ENCODE measurements at places on chromosomes 4 and X.

DNA sequence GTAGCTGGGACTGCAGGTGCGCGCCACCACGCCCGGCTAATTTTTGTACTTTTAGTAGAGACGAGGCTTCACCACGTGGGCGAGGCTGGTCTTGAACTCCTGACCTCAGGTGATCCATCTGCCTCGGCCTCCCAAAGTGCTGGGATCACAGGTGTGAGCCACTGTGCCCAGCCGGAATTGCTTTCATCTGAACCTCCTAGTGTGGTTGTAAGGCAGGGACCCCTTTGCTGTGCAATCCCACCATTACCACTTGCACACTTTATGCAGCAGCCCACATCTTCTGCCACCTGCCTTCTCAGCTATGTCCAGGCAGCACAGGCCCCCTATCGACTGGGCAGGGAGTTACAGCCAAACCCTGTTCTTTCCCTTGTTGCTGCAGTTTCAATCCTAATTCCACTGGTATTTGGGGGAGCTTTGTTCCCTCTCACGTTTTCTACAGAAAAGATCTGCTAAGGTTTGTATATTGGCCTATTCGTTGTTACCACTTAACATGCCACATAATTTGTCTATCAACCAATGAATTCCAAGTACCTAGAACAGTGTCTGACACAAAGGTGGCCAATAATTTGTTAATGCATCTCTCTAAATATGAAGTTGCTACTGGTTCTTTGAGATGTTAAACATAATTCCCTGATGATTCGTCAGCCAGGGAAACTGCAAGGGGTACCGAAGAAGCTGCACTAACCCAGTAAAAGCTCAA lies 6.5 kb downstream of the RPL39 start:
- DNase-seq = no peak

DNA sequence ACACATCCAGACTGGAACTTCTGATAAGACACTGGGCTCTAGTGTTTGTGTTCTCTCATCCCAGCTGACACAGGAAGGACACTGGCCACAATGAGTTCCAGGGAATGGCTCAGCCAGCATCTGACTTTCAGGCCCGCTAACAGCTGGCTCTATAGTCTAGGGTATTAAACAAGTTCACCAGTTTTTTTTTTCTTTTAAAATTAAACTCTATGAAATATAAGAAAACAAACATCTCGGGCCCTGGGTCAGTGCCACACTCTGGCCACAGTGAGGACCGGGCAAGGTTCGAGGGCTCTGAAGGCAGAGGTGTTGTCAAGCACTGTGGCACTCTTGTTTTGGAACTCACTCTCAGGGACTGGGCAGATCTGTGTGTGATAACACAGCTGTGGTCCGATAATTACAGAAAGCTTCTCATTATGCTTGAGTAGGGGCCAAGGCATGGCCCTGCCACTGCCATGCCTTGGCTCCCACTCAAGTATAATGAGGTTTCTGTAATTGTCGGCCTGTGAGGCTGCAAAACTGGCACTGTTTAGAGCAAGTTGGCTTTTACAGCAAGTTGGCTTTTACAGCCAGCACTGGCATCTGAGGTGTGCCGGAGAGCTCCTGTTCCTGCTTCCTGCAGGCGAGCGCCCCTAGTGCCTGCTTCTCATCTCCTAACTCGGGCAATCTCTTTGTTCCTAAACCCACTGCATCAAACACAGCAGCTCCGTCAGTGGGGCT lies 62.8 kb downstream of the PPP1R2C start:
- DNase-seq = peak; percentile 84

DNA sequence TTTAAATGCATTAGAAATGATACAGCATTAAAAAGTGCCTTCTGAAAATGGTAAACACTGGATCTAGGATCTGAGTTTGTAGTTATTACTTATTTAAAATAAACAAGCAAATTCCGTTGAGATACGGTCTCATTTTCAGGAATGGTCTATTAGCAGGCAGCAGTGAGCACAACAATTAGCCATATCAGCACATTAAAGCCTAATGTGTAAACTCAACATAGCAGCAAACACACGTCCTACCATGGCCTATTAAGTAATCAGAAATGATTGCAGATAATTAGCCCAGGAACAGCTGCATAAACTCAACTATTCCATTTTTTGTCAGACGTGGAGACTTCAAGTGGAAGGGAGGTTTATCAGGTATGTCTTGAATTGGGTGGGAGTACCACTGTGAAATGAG lies 61.8 kb downstream of the NEIL3 start:
- DNase-seq = no peak

GRCh38 chrX:119411959-119412358 lies 12.8 kb downstream of the SLC25A43 start:
- DNase-seq = no peak

DNA sequence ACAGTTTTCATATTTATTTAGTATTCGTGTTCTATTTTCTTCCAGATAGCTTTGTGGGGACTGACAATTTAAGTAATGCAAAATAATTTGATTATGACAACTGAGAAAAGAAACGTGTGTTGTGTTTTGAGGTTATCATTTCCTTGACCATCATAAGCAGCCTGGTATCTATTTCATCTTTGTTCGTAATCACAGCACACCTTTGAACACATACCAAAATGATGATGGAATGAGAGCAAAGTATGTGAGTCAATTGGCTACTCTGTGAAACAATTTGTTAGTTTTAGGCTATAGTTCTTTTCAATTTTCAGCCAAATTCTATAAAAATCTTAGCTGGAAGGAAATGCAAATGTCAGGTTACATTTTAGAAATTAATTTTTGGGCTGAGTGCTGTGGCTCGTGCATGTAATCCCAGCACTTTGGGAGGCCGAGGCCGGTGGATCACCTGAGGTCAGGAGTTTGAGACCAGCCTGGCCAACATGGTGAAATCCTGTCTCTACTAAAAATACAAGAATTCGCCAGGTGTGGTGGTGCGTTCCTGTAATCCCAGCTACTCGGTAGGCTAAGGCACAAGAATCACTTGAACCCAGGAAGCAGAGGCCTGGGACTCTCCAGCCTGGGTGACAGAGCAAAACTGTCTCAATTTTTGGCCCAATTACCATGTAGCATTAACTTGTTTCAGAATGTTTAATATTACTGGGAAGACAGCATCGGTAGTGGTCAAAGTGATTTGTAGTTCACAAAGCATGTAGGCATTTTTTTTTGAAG lies 1.1 kb upstream of the DUSP21 start:
- DNase-seq = no peak

DNA sequence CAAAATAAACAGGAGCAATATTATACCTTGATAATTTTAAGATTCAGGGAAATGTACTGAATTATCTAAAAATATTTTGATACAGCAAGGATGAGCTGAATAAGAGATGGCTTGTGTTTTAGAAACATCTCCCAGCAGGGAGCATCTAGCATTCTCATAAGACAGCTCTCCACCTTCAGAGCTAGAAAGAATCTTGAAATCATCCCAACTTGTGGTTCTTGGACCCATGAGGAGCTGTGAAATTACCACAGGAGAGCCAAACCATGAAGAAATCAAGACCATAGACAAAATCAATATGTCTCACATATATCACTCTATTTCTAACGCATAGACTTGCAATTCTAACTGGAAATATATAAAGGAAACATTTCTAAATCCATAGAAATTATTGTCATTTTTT lies 210.6 kb upstream of the DKK2 start:
- no peak for DNase-seq

DNA sequence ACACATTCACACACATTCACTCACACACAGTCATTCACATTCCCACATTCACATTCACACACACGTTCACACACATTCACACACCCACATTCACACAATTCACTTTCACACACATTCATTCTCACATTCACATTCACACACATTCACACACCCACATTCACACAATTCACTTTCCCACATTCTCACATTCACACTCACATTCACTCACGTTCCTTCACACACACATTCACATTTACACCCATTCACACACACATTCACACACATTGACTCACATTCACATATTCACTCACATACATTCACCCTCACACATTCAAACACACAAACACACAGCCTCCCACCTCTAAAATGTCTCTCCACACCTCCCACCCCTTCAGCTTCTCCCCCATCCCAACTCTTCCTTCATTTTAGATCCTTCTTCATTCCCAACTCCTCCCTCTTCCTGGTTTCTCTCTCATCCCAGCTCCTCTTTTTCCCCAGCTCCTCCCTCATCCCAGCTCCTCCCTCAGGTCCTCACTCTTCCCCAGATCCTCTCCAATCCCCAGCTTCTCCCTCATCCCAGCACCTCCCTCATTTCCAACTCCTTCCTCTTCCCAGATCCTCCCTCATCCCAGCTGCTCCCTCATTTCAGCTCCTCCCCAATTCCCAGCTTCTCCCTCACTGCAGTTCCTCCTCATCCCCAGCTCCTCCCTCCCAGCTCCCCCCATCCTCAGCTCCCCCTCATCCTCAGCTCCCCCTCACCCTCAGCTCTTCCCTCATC lies 111.0 kb downstream of the FAM53A start:
- DNase-seq = no peak

- DNase-seq = no peak
Measured at GRCh38 chrX:40145923-40146261, 48.1 kb upstream of the BCOR start.

GRCh38 chr4:184253072-184253420 lies 35.4 kb upstream of the ENPP6 start:
- no peak for DNase-seq

DNA sequence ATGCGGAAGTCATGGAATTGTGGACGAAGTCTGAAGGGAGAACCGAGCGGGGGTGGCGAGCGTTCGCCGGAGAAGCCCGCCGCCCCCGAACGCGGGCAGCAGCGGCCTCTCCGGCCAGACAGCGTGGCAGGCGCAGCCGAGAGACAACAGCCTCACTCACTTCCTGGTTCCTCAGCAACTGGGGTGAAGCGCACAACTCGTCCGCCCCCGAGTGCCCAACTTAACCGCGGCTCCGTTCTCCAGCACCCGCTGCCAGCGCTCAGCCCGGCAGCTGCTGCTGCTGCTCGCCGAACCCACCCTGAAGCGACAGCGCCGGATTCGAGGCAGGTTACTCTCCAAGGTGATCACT lies 68.0 kb downstream of the NOCT start:
- peak; percentile 8 for DNase-seq

DNA sequence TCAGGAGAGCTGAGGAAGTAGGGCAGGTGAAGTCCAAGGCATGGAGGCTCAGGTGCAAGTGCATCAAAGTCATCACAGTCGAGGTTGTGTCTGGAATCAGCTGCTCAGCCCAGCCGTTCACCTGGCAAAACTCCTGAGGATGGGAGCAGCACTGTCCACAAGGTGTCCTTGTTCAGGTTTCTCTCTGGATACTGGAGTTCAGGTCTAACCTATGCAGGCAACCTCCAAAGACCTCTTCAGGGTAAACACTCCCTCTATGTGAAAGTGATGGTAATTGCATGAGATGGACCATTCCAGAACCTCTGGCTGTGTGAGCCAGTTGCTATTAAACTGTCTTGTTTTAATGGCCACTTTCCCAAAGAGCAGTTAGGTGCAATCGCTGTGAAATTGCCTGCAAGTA lies 120.2 kb upstream of the PSAPL1 start:
- DNase-seq = no peak

DNA sequence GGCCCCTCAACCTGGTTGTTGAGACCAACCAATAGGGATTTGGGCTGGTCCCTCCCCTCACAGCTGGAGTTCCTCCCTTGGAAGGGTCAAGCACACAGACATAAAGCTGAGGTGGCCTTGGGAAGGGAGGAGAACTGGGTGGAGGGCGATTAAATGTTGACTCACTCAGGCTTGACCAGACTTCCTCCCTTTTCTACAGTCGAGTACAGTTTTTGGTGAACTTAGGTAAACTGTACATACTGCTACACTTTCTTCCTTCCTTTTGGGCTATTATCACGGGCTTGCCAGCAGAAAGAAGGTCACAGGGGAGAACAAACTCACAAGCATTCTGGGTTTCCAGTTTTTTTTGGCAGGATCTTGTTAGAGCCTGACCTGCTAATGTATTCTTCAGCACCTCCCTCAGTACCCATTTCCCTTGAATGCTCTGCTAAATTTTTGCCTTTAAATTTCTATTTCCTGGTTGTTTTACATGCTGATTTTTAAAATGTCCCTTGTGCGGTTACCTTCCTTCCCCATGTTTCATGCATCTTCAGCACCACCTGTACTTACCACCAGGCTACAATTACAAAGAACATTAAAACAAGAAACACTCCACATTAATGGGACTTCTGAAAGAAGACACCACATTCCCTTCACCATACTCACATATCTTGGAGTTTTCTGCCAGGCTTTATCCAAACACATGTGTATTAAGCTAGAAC lies 135.2 kb upstream of the RASGEF1B start:
- DNase-seq = no peak

DNA sequence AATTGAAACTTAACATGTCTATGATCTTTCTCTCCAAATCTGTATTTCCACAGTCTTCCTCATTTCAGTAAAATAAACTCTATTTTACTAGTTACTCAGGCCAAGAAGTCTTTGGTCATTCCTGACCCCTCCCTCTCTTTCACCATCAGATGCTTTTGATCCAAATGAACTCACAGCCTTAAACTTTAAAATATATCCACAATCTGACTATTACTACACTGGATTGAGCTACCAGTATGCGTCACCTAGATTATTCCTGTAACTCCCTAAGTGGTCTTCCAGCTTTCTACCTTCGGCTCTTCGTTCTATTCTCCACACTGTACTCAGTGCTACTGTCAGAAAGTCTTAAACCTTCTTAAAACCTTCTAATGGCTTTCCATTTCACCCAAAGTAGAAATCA lies 195.1 kb downstream of the FBXW7 start:
- no peak for DNase-seq

DNA sequence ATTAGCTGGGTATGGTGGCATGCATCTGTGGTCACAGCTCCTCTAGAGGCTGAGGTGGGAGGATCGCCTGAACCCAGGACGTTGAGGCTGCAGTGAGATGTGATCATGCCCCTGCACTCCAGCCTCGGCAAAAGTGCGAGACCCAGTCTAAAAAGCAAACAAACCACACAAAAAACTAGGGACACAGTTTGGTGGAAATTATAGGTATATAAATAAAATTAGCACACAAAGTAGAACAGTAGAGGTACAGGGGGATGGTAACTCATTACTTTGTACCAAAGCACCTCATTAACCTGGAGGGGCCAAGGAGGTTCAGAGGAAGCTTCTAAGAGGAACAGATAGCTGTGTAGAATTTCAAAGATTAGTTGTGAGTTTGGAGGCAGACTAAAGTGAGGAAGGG lies 5.1 kb downstream of the VBP1 start:
- DNase-seq = no peak

- DNase-seq = no peak
Measured at GRCh38 chr4:35228313-35228712, 1016.0 kb downstream of the ARAP2 start.

DNA sequence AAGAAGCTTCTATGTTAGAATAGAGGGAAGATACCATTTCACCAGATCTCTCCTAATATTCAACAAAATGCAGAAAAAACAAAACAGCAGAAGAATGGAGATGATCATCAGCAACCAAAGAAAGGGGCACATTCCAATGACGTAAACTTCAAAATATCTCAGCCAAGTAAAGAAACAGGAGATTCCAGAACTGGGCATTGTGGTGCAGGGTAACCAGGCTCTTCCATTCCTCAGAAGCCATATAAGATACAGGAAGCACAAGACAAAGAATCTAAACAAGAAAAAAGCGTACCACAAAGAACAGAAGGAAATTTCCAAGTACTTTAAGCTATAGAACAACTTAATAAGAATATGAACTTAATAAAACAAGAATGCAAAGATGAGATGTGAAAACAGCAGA lies 6.9 kb upstream of the ARMCX4 start:
- no peak for DNase-seq

Measured in NCI-H446 (cell line).